Amygdala (tissue), 56 donors: ENCODE measurements at places on chromosomes 4 and X.

DNA sequence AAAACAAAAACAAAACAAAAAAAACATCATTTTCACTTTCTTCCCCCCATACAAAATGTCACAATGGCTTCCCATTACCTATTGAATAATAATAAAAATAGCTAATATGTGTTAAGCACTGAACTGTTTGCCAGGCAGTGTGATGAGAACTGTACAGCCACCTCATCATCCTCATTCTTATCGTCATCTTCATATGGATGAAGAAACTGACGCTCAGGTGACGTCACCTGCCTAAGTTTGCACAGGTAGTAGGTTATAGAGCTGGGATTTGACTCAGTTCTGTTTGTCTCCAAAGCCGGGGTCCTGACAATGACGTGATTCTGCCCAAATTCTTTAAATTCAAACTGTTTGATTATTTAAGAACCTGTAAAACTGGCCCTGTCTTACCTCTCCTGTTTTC is 150.4 kb upstream of the SMIM10 start:
- DNase-seq = no peak

- no peak for DNase-seq
Observed at GRCh38 chrX:135191838-135192237, 20.6 kb upstream of the CT55 start.

DNA sequence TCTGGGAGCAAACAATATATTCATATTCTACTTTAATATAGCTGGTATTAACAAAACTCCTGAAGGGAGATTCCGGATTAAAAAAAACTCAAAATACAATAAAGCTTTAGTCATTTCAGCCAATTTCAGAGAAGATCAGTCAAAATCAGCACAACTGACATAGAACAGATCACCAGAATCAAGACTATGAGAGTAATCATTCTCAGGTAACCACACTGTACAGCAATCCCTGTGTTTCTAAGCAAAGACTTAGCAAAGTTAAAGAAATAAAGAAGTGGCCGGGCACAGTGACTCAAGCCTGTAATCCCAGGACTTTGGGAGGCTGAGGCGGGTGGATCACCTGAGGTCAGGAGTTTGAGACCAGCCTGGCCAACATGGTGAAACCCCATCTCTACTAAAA is 9.1 kb downstream of the DCTD start:
- no peak for DNase-seq

- DNase-seq = no peak
Observed at GRCh38 chr4:26080870-26081628, 167.0 kb downstream of the SMIM20 start.

- no peak for DNase-seq
Observed at GRCh38 chr4:113375964-113376666, 326.7 kb downstream of the ANK2 start.

DNA sequence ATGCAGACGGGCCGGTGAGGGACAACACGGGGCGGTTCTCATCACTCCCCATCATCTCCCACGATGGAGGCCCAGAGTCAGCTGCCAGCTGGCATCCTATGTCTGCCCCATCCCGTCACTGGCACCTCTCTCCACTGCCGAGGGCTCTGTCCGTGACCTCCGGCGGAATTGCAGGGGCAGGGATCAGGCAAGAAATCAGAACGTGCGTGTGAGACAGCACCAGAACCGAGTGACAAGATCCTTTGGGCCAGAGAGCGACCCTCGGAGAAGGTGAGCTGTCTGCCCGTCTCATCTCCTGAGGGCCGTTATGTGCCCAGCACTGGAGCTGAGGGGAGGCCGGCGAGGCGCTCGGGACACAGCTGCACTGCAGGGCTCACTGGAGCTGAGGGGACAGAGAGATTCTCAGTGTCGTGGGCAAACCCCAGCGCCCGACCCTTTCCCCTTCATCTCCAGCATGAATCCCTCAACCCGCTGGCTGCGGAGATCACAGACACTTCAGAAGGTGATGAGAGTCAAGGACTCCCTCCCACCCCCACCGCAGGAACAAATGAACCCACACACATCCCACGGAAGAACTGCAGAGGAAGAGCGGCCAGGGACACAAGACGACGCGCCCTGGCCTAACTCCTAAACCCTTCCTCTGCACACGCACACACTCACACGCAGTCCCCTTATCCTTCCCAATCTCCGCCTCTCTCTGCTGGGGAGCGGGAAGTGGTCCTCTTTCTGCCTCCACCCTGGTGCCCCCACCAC is 128.7 kb downstream of the AFAP1 start:
- DNase-seq = no peak

- DNase-seq = no peak
Observed at GRCh38 chr4:158179465-158179864, 6.6 kb upstream of the GASK1B start.

GRCh38 chr4:128225148-128225547 is 62.5 kb downstream of the PGRMC2 start:
- DNase-seq = no peak

GRCh38 chrX:103520386-103520785 is 1.1 kb upstream of the RAB40A start:
- peak; percentile 1 for DNase-seq

- no peak for DNase-seq
Observed at GRCh38 chr4:104677116-104677515, 182.4 kb upstream of the CXXC4 start.

DNA sequence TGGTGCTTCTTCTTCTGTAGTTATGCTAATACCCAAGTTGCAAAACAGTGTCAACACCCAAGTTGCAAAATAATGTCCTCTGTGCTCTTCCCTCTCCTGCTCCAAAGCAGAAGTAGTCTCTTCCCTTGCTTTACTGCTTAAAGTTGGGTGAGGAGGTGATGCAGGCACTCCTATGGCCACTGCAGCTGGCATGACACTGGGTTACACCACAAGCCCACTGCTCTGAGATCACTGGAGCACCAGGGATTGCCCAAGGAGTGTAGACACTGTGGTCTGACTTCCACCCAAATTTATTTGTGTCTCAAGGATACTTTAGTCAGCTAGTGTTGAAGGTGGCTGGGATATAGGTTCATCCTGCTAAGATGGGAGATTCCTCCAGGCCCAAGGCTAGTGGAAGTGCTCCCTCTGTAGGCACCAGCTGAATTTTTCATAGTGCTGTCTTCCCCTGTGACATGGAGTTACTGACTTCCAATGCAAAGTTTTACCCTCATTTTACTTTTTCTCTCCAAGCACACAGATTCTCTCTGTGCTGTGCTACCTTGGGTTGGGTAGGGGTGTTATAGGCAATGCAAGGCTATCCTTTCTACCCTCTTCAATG is 196.2 kb upstream of the TENT5D start:
- no peak for DNase-seq

DNA sequence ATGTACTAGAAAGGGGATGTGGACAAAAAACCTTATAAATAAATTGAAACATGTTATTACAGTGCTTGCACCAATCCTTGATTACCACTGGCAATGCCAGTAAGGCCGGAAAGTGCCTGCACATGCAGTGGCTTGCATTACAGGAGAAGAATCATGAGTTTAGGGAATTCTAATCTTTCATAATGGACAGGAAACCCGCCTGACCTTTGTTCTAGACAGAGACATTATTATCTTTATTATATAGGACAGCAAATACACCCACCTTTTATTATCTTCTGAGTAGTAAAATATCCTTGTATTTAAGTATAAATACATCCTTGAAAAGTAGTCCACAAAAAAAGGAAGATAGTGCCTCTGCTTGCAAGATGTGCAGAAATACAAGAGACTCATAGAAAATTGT is 379.9 kb upstream of the LCORL start:
- DNase-seq = no peak

DNA sequence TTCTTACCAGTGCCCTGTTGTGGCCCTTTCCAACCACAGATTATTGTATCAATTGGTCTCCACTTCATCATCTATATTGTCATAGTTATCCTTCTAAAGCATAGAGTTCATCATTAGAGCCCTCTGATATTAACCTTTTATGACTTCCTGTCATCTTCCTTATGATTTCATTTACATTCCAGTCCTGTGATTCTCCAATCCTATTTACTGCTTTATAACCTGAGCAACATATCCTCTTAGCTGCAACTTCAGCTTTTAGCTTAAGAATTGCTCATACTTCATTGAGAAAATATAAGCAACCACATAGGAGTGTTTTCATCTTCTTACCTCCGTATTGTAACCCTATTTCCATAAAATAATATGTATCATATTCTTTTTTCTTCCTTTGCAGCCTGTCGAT is 252.6 kb upstream of the CENPE start:
- no peak for DNase-seq

DNA sequence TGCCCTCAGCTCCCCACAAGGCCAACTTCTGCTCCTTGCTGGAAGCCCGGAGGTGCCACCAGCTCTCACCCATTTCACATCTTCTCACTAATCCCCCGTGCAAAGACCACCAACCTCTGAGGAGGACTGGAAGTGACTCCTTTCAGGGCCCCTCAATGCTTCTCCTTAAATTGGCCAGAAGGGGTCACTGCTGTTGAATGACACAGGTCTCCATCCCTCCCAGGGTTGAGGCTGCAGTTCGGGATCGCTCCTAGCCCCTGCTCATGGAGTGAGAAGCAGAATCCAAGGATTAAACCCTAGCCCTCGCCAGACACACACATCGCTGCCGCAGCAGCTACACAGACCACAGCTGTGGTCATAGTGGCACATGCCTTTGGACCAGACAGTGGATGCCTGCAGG is 279.5 kb upstream of the TAPT1 start:
- DNase-seq = no peak

DNA sequence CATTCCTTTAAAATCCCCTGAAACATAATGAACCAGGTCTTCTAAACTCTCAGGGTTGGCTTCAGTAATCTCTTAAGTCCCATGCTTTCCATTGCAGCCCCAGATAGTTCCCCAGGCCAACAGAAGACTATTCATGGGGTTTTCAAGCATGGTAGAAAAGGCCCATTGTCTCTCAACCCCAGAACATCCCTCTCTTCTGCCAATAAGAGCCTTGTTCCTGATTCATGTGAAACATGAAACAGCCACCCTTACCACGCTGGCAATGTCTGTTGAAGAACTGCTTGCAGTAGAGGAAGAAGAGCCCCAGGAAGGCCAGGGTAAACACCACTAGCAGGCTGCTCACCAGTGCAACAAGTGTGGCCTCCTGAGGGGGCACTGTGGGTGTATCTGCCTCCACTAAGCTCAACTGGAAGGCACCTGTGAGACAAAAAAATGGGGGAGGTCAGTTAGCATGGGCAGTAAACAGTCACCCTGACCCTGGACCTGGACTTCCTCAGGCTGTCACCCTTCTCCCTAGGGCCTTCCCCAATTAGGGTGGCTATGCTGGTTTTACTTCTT is 36.4 kb downstream of the EDA2R start:
- DNase-seq = peak; percentile 21

- no peak for DNase-seq
Observed at GRCh38 chr4:53919535-53919934, 144.9 kb downstream of the CHIC2 start.

DNA sequence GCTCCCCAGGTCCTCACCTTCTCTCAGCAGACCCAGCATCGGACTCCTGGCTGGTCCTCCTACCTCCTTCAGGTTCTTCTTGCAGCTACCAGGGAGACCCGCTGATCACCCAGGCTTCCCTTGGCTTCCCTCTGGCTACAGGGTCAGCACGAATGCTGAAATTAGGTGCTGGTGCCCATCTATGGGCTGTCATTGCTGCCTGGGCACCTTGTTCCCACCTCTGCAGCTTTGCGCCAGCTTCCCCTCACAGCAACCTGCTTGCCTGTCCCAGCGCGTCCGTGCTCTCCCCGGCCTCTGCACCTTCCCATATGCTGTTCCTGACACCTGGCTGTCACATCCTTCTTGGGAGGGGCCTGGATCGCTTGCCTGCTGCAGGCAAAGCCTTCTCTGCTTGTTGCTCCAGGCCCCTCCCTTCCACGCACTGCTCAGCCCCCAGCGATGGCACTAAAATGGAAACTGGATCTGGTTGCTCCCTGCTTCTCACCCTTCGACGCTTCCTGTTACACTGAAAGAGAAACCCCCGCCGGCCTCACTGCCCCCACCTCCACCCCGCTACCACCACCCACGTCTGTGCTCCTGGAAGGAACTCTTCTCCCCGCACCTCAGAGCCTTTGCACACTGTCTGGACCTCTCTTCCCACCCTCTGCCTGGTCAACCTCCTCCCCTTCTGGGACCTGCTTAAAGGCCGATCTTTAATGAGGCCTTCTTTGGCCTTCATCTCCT is 22.2 kb downstream of the C4orf50 start:
- no peak for DNase-seq

DNA sequence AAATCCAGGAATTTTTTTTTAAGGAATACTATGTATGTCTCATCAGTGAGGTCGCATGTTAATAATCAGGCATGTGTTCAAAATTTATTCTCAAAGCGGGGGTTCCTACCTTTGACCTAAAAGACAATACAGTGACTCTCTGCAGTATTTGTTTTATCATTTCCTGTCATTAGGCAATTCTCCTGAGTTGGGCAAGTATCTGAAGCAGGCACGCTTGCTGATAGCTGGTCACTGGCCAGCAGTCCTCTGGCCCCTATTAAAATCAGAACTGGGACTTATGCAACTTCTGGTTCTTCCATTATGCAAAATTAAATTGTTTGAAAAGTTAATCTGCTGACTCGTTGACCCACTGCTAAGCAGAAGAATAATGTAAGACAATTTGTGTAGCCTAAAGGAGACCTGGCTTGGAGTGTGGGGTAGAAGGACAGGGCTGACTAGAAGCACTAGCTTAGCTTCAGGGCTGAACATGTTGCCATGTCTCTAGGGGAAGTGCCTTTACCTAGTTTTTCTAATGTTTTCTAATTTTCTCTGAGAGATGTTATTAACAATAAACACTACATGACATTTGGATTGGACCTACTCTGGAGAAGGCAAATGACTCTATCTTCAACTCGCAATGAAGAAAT is 36.0 kb upstream of the GABRA2 start:
- no peak for DNase-seq

- DNase-seq = no peak
Observed at GRCh38 chrX:148120151-148120550, 139.0 kb downstream of the FMR1NB start.

GRCh38 chr4:8314691-8315255 is 45.2 kb downstream of the HTRA3 start:
- DNase-seq = no peak

DNA sequence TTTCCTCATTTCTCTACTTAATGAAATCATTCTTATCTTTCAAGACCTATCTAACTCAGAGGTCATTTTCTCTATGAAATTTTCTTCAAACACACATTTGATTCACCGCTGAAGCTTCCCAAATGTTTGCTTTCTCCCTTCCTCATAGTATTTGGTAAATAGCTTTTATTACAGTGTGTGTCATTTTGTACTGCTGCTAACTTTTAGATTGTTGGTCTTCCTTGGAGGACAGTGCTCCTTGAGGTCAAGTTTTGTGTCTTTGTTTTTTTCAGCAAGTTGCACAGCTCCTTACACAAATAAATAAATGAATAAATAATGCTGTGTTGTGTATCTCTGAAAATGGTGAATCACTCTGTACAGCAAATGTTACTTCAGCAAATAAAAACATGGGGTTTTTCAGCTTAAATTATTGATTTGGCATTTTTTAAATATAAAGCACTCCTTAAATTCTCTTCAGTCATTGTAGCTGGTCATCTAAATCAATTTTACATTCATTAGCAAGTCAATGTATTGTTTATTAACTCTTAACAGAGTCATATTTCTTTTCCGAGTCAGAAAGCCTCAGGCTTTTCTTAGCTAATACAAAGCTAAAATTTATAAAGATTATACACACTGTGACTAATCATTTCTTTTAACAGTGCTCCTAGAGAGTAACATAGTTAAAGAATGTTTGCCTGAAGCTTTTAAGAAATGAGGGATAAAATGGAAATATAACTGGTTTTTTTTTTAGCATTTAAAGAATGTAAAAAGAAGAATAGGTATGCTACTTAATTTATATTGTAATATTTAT is 30.1 kb upstream of the MAD2L1 start:
- DNase-seq = no peak
